ENCODE measurements at places on chromosomes 12 and 14.

DNA sequence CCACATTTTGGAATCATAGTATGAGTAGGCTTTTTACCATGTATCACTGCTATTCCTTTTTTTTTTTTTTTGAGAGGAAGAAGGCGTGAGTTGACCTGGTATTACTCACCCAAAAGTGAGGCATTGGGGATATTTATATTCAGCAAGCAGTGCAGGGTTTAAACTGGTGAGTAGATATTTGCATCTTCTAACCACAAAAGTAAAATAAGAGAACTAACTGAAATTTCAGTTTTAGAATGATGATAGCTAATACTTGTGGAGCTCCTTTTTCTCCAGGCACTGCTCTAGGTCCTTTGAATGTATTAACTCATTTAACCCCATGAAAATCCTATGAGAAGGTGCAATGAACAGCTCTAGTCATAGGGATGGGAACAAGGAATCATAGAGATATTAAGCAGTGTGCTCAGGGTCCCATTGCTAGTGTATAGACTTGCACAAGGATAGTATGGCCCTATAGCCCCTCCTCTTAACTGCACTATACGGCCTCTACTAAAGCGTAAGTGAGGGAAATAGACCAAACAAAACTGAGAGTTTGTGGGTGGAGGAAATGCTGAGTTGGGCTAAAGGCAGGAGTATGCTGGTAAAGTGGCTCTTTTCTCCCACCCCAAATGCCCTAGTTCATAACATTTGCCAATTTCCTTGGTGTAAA is 104.3 kb upstream of the MAX start:
- DNase-seq = no peak

- DNase-seq = no peak
These were observed 6.5 kb downstream of the NACA start for GRCh38 chr12:56718636-56719035.

- no peak for DNase-seq
These were observed 65.3 kb downstream of the IFT43 start for GRCh38 chr14:76050797-76051392.

- no peak for DNase-seq
These were observed 118.9 kb downstream of the VEZT start for GRCh38 chr12:95336387-95337067.

DNA sequence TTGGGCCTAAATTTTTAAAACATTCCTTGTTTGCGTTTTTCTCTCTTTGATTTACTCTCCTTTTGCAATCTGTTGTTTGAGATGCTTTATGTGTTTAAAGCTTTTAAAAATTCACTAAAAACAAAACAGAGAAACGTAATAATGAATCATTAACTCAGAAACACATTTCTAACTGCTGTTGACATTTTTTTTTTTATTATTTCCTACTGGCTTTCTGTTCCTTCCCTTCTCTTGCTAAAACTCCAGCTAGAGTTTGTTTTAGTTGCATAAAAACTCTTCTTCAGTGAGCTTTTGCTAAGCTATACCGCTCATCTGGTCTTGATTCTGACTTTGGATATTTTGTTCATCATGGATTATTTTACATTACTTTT is 29.0 kb upstream of the SRGAP1 start:
- no peak for DNase-seq

GRCh38 chr14:35416108-35416750 is 11.7 kb upstream of the NFKBIA start:
- no peak for DNase-seq

DNA sequence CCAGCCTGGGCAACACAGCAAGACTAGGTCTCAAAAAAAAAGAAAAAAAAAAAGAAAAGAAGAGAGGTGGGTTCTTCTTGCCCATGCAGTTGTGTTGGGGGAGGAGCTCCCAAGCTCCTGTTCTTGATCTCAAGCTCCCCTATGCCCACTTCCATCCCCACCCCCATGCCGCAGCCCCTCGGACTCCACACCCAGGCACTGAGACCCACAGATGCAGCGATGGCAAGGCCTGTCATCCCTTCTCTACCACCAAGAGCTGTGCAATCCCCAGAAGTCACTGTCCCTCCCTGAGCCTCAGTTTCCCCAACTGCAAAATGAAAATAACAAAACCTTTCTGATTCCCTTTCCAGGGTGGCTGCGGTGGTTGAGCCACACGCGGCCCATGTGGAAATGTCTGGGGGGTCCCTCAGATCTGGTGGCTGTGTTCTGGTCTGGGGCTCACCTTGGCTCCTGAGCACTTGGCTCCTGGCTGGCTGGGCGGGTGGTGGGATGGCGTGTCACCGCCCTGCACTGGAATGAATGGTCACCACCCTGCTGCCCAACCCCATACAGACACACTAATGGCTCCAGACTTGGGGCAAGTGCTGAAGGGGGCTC is 22.6 kb upstream of the KIF26A start:
- DNase-seq = no peak

- DNase-seq = no peak
These were observed 12.4 kb upstream of the PRKAG1 start for GRCh38 chr12:49030714-49031572.

- no peak for DNase-seq
These were observed 33.1 kb upstream of the OASL start for GRCh38 chr12:121072147-121072546.

DNA sequence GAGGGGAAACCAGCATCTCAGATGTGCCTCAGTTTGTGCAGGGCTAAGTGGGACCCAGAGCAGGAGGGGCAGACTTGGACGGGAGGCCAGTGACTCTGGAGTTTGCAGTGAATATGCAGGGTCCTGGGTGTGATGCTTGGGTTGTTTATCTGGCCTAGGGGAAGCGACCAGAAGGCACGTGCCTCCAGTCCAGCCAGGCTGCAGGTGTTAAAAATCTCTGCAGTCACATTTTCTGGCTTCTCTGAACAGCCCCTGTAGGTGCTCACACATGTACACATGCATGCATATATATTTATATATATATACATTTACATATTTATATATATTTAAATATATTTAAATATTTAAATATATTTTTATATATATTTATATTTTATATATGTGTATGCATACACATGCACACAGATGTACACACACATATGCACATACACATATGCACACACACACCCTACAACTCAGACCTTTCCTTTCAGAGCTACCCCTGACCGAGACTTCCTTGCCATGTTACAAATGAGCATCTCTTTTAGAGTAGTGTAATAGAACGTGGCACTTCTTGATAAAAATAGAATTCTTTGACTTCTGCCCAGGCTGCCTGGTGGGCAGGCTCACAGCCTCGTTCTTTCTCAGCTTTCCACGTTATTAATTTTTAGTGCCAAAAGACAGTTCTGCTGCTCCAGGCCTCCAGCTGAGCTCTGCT is 26.8 kb upstream of the TCL1B start:
- no peak for DNase-seq

- DNase-seq = no peak
These were observed 74.9 kb downstream of the ANO2 start for GRCh38 chr12:5870183-5870582.

GRCh38 chr12:110266381-110266960 is 14.6 kb upstream of the ATP2A2 start:
- DNase-seq = no peak

DNA sequence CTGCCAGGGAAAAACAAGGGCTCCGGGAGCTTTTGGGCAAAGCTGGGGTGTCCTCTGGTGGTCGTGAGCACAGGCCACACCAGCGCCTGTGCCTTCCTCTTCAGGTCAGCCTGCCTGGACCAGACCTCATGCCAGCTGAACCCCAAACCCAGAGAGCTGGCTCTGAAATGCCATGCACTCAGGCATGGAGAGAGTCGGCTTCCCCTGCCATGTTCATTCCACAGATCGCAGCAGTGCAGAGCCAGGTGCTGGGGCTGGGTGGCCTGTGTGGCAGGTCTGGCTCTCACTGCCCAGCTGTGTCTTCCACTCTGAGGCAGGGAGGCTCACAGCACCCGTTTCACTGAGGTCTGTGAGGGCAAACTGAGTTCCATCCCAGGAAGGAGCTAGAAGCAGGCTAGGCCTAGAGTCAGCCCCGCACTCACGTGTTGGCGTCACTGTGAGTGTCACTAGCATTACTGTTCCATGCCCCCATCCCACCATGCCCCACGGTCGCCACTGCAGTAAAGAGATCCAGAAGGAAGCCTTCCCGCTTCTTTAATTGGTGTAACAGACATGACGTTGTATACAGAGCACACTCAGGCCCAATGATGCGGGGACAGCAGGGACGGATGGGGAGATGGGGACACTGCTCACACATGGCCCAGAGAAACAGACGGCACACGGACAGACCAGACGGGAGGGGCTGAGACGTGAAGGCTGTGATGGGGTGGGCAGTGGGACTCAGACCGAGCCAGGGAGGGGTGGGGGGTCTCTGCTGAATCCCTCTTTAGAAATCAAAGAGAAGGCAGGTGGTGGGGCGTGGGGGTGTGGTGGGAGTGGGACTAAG is 2.7 kb downstream of the ARL6IP4 start:
- DNase-seq = no peak

DNA sequence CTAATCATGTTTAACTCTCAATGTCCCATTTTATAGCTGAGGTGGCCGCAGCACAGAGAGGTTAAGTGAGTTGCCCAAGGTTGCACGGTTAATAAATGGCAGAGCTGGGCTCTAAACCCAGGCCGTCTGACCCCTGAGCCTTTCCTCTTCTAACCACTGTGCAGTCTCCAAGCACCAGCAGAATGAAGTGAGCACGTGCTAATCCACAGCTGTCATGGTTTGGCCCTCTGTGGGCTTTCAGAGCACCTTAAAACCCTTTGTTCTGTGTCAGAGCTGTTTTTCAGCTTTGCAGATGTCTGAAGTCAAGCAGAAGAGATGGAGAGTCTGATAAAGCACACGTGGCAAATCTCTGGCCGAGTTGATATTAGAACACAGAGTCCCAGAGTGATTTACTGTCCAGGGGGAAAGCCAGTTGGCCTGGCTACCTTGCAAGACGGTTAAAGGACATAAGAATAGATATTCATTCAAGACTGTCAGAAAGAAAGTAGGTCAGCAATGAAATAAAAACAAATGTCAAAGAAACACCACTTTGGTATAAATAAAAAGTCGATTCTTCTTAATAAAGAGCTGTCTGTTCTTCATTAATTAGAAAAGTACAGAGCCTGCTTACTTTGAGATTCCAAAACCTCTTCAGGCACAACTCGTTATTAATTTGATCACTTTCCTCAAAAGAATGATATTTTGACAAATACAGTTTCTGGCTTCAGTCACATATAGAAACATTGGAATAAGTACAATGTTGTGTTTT is 107.3 kb downstream of the CRADD start:
- DNase-seq = no peak

DNA sequence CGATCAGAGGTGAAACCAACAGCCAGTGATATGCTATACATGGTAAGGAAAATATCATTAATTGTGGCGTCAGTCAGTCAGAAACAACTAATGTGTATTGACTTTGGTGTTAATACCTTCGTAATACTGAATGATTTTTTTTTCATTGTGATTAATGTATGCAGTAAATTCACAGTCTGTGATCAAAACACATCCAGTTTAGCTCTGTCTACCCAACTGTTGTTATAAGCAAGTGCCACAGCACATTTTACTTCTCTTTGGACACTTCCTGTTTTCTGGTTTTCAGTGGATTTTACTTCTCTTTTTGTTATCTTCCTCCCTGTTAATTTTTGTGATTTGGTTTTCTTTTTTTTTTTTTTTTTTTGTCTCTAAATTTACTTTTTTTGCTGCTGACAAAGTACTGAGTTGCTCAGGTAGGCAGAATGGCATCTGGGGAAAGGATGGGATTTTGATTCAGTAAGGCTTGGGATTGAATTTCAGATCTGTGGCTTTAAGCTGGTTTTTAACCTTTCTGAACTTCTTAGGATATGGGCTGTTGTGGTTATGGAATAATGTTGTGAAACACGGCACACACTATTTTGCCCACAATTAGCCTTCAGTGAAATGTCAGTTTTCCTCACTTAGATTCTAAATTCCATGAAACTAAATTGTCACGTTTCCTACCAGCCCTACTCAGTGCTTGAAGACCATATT is 604 bp downstream of the GLIPR1 start:
- DNase-seq = no peak

DNA sequence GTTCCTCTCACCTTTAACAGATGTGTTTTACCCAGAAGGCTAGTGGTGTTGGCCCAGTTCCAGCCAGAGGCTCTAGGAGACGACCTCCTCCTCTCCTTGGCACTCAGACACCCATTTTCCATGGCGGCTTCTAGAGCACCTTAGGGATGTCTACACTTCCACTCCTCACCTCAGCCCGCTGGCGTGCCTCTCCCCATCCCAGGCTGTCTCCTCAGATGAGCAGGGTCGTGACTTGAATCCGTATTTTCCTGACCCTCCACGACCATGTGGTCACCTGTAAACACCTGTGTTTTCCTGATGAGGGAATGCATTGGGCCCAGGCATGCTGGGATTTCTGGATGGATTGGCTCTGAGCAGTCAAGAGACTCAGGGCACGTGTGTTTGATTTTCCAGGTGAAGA is 21.8 kb upstream of the RIN3 start:
- no peak for DNase-seq

DNA sequence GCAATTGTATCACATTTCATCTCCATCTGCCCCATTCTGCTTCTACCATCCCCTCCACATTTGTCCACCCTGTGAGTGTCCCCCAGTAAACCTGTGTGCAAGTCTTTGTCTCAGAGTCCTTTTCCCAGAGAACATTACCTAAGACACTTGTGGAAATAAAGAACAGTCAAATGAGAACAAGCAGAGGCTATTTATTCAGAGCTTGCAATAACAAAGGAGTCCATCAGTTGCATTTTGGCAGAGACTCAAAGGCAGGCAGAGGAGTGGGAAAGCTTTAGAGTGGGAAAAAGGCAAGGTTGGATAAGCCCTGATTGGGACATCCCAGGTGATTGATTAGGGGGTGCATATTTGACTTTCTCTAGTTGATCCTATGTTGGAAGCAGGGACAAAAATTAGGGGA is 18.2 kb upstream of the PPFIBP1 start:
- DNase-seq = no peak

- no peak for DNase-seq
These were observed 232.0 kb upstream of the DCN start for GRCh38 chr12:91414636-91415035.

GRCh38 chr14:88473791-88474190 is 81.0 kb downstream of the PTPN21 start:
- DNase-seq = no peak

DNA sequence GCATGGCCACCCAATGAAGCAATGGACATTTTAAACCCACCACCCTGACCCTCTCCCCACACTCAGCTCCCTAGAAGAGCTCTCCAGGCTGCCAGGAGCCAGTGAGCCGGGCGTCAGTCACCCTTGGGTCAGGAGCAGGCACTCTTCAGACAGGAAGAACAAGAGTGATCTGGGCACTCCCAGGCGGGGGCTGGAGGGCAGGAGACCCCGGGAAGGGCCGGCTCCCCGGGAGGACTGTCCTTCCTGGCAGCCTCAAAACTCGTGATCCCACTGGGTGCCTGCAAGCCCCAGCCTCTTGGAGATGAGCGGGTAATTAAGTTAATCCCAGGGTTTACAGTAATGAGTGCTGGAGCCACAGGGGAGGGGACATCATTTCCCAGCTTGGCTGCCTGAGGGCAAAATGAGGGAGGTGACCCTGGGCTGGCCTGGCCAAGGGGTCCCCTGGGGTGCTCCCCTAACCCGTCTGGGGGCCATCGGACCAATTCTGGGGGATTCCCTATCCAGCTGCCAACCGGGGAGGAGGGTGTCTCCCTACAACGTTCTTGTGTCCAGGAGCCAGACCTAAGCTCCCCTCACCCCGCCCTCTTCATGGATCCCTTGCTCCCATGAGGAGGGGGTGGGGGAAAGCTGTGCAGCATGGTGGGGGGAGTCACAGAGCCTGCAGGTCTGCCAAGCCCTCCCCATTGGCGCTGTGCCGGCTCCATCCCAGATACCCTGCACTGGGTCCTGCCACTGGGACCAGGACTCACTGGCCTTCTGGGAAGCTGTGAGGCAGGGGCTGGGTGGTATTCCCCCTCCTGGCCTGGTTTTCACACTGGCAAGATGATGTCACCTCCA is 59.2 kb downstream of the CCNK start:
- no peak for DNase-seq

All from esophagus squamous epithelium (tissue), 5 donors.